ENCODE measurements at places on chromosomes 2 and 18.

DNA sequence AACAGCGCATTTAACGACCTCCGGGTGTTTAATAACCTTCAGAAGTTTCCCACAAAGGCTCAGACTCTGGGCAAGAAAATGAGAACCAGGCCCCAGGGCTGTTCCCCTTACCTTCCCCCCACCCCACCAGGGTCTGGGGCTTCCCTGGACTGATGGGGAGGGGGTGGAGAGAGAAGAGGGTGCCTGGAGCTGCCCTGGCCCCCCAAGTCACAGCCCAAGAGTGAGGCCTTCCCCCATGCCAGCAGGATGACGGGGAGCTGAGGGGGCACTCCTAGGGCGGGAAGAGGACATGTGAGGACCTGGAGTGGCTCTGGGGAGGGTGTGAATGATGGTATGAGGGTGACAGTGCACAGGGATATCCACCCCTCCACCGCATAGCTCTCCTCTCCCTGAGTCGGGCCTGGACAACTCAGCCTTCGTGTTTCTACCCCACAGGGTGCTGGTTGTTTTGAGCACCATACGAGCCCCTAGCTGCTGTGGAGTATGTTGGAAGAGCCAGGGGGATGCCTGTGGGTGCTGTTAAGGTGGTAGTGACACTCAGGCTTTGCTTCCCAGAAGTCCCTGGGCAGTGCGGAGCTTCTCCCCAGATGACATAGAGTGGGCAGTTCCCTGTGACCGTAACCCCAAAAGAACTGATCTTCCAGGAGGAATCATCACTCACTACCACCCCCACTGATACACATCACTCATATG is 3.9 kb downstream of the PKDCC start:
- no peak for DNase-seq

DNA sequence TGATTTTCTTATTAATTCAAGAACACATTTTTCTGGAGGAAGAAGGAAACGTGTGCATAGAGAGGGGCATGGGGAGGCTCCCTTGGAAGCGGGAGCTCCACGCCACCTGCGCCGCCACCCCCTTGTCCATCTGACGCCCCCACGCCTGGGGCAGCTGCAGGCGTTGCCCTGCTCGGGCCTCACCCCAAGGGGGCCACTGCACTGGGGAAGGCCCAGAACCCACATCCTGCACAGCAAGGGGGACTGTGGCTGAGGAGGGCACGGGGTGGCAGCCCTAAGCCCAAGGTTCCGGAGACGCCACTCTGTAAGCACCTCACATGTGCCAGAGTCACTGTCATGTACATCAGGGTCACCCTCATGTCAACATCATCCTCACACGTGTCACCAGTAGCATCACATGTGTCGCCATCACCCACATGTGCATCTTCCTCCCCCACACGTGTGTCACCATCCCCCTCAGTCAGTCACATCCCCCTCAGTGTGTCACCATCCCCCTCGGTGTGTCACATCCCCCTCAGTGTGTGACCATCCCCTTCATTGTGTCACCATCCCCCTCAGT is 486.7 kb upstream of the SALL3 start:
- peak; percentile 16 for DNase-seq

DNA sequence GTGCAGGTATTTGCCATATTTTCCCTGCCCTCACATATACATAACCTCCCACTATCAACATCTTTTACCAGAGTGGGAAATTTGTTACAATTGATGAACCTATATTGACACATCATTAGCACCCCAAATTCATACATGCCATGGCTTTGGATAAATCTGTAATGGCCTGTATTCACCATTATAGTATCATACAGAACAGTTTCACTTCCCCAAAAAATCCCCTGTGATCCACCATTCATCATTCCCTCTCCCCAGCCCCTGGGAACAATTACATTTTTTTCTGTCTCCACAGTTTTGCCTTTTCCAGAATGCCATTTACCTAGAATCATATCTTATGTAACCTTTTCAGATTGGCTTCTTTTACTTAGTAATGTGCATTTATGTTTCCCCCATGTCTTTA is 494.5 kb downstream of the RNF144A start:
- no peak for DNase-seq

GRCh38 chr2:228901531-228901930 is 369.6 kb downstream of the PID1 start:
- DNase-seq, result no peak

GRCh38 chr2:201996006-201996405 is 37.6 kb upstream of the FZD7 start:
- no peak for DNase-seq

DNA sequence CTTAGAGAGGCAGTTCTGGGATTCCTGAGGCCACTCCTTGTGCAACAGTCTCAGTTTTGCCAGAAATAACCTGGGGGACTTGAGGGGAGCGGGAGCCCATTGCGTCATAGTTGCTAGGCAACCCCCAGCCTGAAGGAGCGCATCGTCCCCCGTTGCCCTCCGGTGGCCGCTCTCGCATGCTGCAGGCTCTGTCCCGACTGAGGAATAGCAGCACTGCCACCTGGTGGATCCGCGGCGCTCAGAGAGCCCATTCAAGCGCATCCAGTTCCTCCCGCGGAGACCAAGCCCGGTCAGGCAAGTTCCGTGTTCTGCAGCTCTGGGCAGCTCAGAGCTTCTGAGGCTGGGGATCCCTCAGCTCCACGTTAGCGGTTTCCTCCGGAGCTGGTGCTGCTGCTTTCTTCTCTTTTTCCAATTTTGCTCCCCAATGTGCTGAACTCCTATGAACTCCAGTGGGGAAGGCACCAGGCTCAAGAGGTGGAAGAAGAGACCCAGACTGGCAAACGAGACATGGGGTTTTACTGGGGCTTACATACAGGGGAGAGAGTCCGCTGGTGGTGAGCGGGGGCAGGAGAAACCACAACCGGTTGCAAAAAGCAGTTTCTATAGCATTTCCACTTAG is 15.1 kb downstream of the SLC4A3 start:
- DNase-seq, result peak; percentile 96

DNA sequence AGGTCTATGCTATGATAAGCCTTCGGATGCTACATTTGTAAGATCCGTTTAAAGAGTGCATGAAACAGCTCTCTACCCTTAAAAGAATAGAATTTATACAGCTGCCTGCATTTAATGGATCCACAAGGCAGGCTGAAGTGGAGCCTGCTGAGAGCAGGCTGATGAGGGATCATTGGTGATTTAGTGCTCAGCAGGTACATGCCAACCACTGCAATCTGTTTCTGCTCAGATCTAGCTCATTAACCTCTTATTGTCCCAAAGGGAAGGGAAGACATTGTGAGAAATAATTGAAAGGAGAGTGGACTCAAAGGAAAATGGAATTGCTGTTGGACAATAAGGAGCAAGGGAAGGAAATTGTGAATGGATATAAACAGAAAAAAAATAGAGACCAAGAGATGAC is 822.6 kb downstream of the TRIB2 start:
- no peak for DNase-seq

- no peak for DNase-seq
These were observed 138.4 kb downstream of the HNMT start for GRCh38 chr2:138102664-138103063.

DNA sequence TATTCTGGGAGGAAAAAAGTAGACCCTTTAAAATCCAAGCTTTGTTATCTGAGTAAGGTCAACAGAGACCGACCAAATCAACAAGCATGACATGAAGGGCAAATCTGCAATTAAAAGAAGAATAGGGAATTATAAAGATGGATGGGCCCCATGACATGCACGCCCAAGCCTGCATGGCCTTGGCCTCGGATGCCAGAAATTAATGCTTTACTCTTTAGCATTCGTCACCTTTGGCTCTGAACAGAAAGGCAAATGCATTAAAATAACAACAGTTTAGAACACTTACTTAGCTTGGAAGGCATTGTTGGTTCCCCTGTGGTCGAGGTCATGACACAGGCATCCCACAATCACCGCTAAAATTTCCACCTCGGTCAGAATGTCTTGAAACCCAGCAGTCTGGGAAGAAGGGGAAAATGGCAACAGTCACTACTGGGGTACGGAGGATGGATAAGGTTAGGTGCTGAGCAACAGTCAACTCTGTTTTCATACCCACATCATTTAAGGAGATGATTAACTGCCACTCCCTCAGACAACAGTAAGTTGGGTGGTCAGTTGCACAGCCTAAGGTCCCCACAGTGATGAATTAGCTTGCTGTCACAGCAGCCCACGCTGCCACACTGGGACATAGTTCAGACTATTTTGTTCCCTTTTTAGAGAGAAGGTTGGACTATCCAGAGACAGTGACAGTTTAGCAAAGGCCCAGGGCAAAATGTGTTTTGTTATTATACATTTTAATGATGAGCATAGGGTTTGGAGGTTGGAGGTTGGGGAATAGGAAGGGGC is 319.1 kb downstream of the AGPS start:
- no peak for DNase-seq

DNA sequence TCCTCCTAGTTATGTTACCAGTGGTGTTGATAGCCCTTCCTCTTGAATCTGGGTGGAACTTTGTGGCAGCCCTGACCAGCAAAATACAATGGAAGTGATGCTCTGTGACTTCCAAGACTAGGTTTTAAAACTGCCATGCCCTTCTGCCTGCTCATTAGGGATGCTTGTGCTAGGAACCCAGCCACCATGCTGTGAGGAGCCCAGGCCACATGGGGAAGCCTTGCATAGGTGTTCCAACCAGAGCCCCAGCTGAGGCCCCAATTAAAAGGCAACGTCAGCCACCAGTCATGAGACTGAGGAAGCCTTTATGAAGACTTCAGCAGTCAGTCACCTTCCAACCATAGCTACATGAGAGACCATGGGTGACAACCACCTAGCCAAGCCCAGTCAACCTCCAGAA is 14.0 kb upstream of the MAPRE2 start:
- DNase-seq, result no peak

DNA sequence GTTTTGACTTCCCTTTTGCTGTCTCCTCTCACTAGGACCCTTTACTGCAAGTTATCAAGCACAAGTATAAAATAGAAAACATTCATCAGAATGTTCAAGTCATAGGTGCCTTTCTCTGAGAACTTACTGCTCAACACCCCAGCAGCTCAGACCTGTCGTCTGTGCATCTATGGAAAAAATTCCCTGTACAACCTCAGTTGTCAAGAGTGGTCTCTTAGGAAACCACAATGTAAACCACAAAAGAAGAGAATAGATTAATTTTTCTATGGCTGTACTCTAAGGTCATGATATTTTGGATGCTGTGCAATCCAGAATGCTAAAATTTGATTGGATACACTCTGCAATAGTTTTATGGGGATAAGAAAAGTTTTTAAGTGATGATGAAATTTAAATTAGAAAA is 84.1 kb downstream of the RBMS1 start:
- no peak for DNase-seq

GRCh38 chr18:55781481-55781957 is 193.5 kb upstream of the TCF4 start:
- peak; percentile 34 for DNase-seq
